ENCODE measurements at places on chromosomes 12 and 14.

GRCh38 chr12:15794196-15794595, 5.0 kb upstream of the EPS8 start:
- no peaks in the 10 kb centered on the region for H3K27me3 ChIP-seq
- peaks cover 12% of the 10 kb centered on the region for H3K4me1 ChIP-seq
- H3K36me3 ChIP-seq = no peaks in the 10 kb centered on the region

DNA sequence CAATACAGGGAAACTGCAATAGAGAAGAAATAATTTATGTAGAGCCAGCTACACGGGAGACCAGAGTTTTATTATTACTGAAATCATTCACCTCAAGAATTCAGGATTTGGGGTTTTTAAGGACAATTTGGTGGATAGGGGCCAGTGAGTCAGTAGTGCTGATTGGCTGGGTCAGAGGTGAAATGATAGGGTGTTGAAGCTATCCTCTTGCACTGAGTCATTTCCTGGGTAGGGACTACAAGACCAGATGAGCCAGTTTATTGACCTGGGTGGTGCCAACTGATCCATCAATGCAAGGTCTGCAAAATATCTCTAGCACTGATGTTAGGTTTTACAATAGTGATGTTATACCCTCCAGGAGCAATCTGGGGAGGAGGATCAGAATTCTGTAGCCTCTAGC, 486.3 kb downstream of the LRIG3 start:
- no peak for DNase-seq
- H3K4me1 ChIP-seq = no peaks in the 10 kb centered on the region
- H3K27ac ChIP-seq = no peak overlapping the region
- H3K27me3 ChIP-seq = no peaks in the 10 kb centered on the region

- H3K4me1 ChIP-seq = peaks cover 4% of the 10 kb centered on the region
- no peak overlapping the region for H3K4me3 ChIP-seq
- H3K36me3 ChIP-seq = no peaks in the 10 kb centered on the region
These were observed 344.9 kb downstream of the FSCB start for GRCh38 chr14:44162197-44162596.

DNA sequence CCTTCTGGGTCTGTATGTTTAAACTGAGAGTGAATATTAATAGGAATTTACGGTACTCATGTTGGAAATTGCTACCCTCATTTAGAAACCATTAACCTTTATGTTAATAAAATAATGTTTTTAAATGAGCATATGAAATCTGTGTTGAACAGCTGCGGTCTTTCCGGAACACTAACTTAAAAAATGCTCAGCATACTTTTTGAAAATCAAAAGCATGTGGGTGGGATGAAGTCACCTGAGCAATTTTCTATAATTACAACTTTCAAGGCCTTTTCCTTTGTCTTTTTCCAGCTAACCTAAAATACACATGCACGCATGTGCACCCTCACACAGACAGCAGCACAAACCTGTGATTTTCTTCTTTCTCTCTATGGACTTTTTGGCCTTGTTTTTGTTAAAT, 39.8 kb downstream of the BORCS5 start:
- no peaks in the 10 kb centered on the region for H3K36me3 ChIP-seq
- H3K27me3 ChIP-seq = no peaks in the 10 kb centered on the region
- H3K4me1 ChIP-seq = peaks cover 8% of the 10 kb centered on the region
- no peak overlapping the region for H3K27ac ChIP-seq
- no peak overlapping the region for H3K4me3 ChIP-seq

GRCh38 chr12:29691161-29691854, 92.4 kb downstream of the TMTC1 start:
- H3K27ac ChIP-seq = no peak overlapping the region
- DNase-seq = no peak
- H3K4me3 ChIP-seq = no peak overlapping the region
- H3K27me3 ChIP-seq = peaks cover 10% of the 10 kb centered on the region

GRCh38 chr12:10163084-10163483, 8.8 kb downstream of the OLR1 start:
- no peak overlapping the region for H3K4me3 ChIP-seq
- H3K36me3 ChIP-seq = no peaks in the 10 kb centered on the region
- H3K27me3 ChIP-seq = no peaks in the 10 kb centered on the region
- DNase-seq = no peak
- H3K27ac ChIP-seq = no peak overlapping the region

DNA sequence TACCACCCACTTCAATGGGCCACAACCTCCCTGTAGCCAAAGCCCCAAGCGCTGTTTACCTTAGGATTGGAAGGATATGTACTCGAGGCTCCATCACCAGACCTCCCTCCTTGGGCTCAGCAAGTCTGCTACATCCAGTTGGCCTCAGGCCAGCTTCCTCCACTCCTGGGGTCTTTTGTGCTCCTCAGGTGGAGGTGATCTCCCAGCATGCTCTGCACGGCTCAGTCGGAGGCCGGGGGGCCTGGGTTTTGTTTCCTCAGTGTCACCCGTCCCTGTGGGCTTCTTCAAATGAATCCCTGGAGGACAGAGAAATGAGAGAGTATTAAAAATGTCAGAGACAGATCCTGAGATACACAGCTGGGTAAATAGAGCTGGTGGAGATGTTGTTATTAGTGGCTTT, 723.1 kb upstream of the TBX3 start:
- H3K4me1 ChIP-seq = no peaks in the 10 kb centered on the region
- H3K27me3 ChIP-seq = peaks cover 6% of the 10 kb centered on the region
- DNase-seq = no peak
- no peaks in the 10 kb centered on the region for H3K36me3 ChIP-seq
- H3K4me3 ChIP-seq = no peak overlapping the region

DNA sequence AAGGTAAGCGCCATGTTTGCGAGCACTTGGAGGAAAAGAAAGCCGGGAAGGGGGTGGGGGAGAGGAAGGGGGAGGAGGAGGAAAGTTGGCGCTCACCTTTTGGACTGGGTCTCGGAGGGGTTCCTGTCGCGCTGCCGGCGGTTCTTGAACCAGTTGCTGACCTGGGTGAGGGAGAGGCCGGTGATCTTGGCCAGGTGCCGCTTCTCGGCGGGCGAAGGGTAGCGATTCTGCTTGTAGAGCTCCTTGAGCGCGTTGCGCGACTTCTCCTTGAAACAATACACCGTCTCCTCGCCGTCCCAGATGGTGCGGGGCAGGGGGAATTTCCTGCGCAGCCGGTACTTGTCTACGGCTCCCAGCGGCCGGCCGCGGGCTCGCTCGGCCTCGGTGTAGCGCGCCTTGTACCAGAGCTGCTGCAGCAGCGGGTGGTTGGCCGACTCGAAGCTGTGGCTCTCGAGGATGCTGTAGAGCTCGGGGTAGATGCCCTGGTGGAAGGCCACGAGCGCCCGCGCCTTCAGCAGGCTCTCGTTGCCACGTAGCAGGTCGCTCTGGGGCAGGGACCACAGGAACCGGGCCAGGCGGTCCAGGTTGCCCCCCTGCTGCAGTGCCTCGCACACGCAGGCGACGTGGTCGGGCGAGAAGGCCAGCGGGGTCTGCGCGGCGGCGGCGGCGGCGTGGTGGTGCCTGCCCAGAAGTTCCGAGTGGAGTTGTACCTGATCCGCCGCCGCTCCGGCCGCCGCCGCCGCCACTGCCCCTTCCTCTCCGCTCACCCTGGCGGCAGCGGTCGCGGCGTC, 840 bp downstream of the SIX4 start:
- peaks cover 15% of the 10 kb centered on the region for H3K36me3 ChIP-seq
- H3K4me1 ChIP-seq = peaks cover 11% of the 10 kb centered on the region
- no peak for DNase-seq
- no peaks in the 10 kb centered on the region for H3K27me3 ChIP-seq

DNA sequence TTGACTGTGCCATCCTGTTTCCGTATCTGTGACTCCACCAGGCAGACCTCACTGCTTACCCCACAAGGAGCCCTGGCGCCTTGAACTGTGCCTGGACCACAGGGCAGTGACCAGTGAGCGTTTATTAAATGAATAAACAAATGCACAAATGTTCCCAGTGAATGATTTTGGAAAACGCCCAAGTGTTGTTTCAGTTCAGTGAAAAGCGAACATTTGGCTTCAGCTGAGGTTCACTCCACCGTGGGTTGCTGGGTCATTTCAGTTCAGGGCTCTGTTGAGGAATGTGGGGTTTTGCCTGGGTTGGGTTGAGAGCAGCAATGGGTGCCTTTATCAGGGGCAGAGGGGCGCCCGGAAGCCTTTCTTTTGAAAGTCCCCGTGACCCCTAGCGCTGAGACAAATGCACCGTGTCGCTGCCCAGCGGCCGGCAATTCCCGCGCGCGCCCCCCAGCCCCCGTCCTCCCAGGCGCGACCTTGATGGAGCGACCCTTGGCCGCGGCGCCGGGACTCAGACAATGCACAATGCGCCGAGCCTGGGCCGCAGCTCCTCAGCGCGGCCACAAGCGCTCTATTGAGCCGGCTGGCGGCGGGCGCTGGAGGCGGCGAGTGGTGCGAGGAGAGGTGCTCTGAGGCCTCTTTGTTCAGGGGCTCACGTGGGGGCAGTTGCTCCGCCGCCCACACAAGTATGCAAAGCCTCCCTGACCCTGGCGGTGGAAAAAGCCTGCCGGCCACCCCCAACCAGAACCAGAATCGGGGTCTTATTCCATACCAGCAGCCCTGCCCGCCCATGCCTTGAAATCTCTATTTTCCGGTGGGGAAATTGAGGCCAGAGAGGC, 40.5 kb upstream of the CLMN start:
- no peak for DNase-seq
- H3K27ac ChIP-seq = no peak overlapping the region
- no peak overlapping the region for H3K4me3 ChIP-seq
- H3K4me1 ChIP-seq = no peaks in the 10 kb centered on the region

Measured in Panc1 (cell line).